Myometrial cell (primary cell): ENCODE measurements at places on chromosomes 3 and 15. TPM values are rescaled to one million over a fixed set of nuclear protein-coding genes. Genes with fewer than 3 reads are reported as not detected.

Gene SLC30A4
- total RNA-seq: 3.2 and 4.3 TPM in 2 replicates

Gene EAF2
- total RNA-seq: 0.29 and 1.4 TPM in 2 replicates

Gene SAMMSON
- total RNA-seq: not detected in 2 replicates

Gene TMEM207
- not detected in 2 replicates for total RNA-seq

Gene PLSCR2
- 0.18 TPM in 1 of 2 replicates, not detected in the other for total RNA-seq

Gene PIGZ
- total RNA-seq: 1.7 and 2.1 TPM in 2 replicates

Gene CALML4
- 4.0 and 4.6 TPM in 2 replicates for total RNA-seq

Gene CEP19
- 2.5 and 3.5 TPM in 2 replicates for total RNA-seq

Gene SEMA3B
- 19.0 and 23.0 TPM in 2 replicates for total RNA-seq

Gene GOLGA6B
- total RNA-seq: not detected in 2 replicates

Gene RAB27A
- total RNA-seq: 13.3 and 18.2 TPM in 2 replicates

Gene MYO5C
- not detected in 2 replicates for total RNA-seq

Gene CGNL1
- not detected in 2 replicates for total RNA-seq

Gene ST6GAL1
- under 0.01 and 0.35 TPM in 2 replicates for total RNA-seq

Gene COL8A1
- total RNA-seq: 114 and 122 TPM in 2 replicates

Gene RASGRF1
- 2.3 and 5.2 TPM in 2 replicates for total RNA-seq

Gene ROPN1
- total RNA-seq: 0.18 TPM in 1 of 2 replicates, not detected in the other

Gene LEKR1
- total RNA-seq: 0.18 and 0.58 TPM in 2 replicates

Gene CELF6
- not detected in 2 replicates for total RNA-seq

Gene FRMD4B
- total RNA-seq: 0.29 and 0.35 TPM in 2 replicates

Gene KCNMB3
- total RNA-seq: 0.71 and 2.9 TPM in 2 replicates

Gene ATP13A4
- total RNA-seq: not detected in 2 replicates

Gene LRTM1
- total RNA-seq: not detected in 2 replicates

Gene ARL6
- total RNA-seq: 6.6 and 14.7 TPM in 2 replicates

Gene SCG5
- 10.7 and 15.4 TPM in 2 replicates for total RNA-seq

Gene PIAS1
- 6.3 and 10.8 TPM in 2 replicates for total RNA-seq

Gene CCDC54
- total RNA-seq: not detected in 2 replicates

Gene COX5A
- total RNA-seq: 139 and 151 TPM in 2 replicates

Gene CD80
- not detected in 2 replicates for total RNA-seq

Gene PRR20G
- not detected in 2 replicates for total RNA-seq

Gene SEMA3G
- total RNA-seq: not detected in 2 replicates

Gene PLCB2
- under 0.01 TPM in 1 of 2 replicates, not detected in the other for total RNA-seq

Gene CCDC33
- 0.29 and 1.6 TPM in 2 replicates for total RNA-seq
